Activated CD4-positive, alpha-beta memory T cell treated with anti-CD3 and anti-CD28 coated beads, Interleukin-2, amount 10 ng/mL, durations not matched to agents 7 days and 5 days (primary cell): ENCODE measurements at places on chromosomes 11 and 22.

DNA sequence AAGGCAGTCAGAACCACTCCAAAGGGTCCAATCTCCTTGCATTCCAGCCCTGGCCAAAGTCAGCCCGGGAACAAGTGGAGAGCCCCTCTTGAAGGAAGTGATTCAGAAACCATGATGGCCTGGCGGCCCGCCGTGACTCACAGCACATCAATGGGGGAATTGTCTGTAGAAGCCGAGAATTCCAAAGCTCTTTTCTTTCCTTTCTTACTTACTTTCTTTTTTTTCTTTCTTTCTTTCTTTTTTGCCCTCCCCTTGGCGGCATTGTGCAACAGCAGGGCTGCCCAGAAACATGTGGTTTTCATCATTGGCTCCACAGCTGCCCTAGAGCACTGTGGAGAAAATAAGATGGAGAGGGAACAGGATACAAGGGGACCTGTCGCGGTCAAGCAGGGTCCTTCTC is 140.2 kb upstream of the TIMP3 start:
- no peak for DNase-seq

GRCh38 chr11:20658135-20658534 is 11.3 kb upstream of the NELL1 start:
- no peak for DNase-seq

GRCh38 chr11:123628936-123629683 is 25.3 kb downstream of the SCN3B start:
- no peak for DNase-seq

GRCh38 chr11:12245549-12246016 is 131.8 kb upstream of the PARVA start:
- DNase-seq, result no peak

GRCh38 chr11:67627441-67627811 is 2.3 kb downstream of the NUDT8 start:
- DNase-seq, result no peak

- DNase-seq, result no peak
Measured at GRCh38 chr11:107017104-107017432, 1.2 kb downstream of the GUCY1A2 start.

- no peak for DNase-seq
Measured at GRCh38 chr11:11262171-11262920, 90.7 kb downstream of the CSNK2A3 start.

DNA sequence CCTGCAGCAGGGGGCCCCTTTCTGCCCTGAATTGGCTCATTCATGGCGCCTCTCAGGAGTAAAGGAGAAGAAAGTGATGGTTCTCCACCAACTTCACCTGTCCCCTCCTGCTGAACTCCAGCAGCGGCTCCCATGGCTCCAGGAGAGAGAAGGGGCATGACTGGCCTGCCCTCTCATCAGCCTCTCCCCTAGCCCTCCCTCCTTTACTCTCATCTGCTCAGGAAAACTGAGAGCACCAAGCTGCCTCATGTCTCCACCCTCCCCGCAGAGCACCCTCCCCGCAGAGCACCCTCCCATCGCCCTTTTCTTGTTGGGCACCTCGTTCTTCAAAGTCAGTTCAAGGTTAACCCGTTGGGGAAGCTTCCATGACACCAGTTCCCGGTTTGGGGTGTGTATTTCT is 82.1 kb upstream of the ATXN10 start:
- DNase-seq, result no peak
